ENCODE measurements at places on chromosomes 2 and 18.

DNA sequence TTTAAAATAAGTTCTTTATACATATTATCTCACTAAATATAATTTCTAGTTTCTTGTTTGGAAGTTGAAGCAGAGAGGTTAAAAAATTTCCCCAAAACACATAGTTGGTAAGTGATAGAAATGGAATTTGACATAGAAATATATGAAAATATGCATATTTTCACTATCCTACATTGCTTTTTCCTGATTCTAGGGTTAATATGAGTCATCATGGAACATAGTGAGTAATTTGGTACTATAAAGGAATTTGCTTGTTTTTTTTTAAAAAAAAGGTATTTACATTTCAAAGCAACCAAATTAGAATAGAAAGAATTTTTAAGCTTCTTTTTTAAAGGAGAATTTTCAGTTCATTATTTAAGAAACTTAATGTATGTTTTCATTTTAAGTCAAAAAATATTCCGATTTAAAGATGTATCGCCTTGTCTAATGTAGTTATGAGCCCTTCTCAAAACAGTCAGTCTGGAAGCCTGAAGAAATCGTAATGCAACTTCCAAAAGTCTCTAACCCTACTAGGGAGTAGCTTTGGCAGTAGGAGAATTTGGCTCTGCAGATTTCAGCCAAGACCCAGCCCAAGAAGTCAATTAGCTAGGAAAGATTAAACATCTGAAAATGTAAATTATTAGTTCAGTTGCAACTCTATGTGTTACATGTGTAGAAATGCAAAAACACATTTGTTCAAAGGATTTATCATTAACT, 147.3 kb downstream of the RDH14 start:
- DNase-seq = no peak

DNA sequence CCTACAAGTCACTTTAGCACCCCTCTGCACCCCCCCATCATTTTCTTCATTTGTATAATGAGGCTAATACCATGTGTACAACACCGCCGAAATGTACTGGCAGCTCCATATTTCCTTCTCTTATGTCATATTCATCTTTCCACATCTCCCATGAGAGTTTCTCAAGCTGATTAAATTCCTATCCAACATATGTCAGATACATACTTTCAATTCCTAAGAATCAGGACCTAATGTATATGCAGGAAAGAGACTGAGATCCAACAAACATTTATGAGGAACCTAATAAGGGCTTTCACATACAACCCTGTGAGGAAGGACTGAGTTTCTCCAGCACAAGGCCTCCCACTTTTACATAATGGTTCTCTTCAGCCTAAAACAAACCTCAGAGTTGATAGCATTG, 41.9 kb downstream of the PRKD3 start:
- no peak for DNase-seq

DNA sequence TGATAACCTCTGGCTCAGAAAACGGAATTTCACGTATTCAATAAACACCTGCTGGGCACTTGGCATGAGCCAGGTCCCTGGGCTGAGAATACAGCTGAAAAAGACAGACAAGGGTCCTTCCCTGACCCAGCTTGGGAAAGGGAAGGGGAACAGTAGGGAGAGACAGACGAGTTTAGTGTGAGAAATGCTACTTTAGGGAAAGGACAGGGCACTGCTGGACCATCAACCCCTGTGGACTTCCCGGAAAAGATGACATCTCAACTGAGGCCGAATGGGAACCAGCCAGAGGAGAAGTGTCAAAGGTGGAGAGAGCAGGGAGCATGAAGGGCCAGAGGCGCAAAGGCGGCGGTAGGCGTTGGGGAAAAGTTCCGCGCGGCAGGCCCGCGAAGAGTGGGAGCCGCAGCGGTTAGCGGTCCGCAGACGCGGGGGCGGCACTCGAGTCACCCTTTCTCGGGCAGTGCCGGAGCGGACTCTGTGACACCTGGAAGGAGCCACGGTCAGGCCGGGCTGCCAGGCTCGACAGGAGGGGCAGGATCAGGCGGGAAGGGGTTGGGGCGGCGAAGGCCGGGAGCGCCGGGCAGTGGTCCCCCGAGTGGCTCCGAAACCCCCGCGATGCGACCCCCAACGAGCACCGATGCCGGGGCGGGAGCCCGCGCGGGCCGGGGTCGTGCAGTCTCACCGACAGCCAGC, 519 bp downstream of the TEX261 start:
- DNase-seq = no peak

- DNase-seq = no peak
These were observed 66.2 kb downstream of the CUL3 start for GRCh38 chr2:224518806-224519580.

DNA sequence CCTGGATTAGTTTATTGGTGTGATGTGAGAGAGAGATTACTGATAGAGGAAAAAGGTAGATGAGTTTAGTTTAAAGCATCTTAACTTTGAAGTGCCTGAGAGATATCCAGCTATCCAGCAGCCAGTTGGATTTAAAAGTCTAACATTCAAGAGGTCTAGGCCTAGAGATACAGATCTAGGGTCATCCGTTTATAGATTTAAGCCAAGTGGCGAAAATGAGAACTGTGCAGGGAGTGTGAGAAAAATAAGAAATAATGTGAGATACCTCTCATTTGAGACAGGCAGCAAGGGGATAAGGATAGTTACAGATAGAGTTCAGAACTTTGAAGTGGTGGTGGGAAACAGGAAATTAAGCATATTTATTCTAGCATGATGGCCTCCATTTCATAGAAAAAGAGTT, 5.3 kb upstream of the ORC2 start:
- no peak for DNase-seq

GRCh38 chr2:216465579-216466195, 33.0 kb upstream of the RPL37A start:
- no peak for DNase-seq

GRCh38 chr18:41323044-41323443, 632.0 kb upstream of the PIK3C3 start:
- no peak for DNase-seq

GRCh38 chr2:240418311-240418710, 17.2 kb upstream of the GPC1 start:
- DNase-seq = no peak

DNA sequence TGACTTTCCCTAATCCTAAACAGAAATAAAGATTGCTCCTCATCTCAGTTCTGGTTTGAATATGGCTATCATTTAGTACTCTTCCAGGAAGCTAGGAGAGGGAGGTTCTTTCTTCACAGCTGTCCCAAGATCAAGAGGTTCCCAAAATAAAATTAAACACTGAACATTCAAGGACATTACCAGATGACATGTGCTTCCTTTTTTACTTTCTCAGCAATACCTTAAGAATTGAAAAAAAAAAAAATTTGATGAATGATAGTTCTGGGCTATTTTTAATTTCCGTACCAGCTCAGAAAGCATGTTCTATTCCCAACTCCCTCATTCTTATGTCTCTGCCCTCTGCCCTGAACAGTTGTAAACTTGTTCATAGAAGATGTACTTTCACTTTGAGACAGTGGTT, 61.7 kb upstream of the MYL1 start:
- DNase-seq = no peak

- no peak for DNase-seq
These were observed 705 bp upstream of the TEX261 start for GRCh38 chr2:70995426-70995729.

DNA sequence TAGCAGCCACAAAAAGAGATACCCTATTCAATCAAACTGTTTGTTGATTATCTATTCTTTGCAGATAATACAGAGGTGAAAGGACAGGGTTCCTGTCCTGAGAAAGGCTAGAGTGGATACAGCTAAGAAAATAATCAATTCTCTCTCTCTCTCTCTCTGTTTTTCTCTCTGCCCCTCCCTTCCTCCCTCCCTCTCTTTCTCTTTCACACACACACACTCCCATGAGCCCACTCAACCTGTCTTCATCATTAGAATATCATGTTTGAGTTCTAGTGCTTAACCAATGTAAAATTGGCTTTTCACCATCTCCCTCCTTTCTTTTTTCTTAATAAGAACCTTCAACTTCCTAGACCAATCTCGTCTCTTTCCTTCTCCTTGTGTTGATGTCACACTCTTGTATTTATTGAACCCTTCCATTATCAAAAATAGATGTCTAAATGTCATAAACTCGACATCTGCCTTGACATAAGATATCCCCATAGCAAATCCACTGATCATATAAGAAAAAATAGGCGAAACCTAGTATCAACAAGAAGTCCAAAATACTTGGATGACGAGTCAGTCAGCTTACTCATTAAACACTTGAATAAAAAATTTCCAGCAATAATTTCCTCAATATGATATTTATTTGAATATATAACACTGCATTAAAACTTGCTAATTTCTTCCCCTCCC, 42.8 kb upstream of the CYTIP start:
- DNase-seq = no peak
